HCT116 (cell line): ENCODE measurements at places on chromosomes 7 and 10. TPM values are rescaled to one million over a fixed set of nuclear protein-coding genes. Genes with fewer than 3 reads are reported as not detected.

Gene P4HA1
- total RNA-seq: 49.7 TPM

Gene WEE2
- total RNA-seq: not detected

GRCh38 chr7:104653825-104654401, 325.5 kb downstream of the LHFPL3 start:
- no peak overlapping the region for H3K27ac ChIP-seq
- no peak overlapping the region for H3K4me3 ChIP-seq
- peaks cover 31% of the 10 kb centered on the region; the same call in 1 of the 2 replicates for H3K27me3 ChIP-seq

DNA sequence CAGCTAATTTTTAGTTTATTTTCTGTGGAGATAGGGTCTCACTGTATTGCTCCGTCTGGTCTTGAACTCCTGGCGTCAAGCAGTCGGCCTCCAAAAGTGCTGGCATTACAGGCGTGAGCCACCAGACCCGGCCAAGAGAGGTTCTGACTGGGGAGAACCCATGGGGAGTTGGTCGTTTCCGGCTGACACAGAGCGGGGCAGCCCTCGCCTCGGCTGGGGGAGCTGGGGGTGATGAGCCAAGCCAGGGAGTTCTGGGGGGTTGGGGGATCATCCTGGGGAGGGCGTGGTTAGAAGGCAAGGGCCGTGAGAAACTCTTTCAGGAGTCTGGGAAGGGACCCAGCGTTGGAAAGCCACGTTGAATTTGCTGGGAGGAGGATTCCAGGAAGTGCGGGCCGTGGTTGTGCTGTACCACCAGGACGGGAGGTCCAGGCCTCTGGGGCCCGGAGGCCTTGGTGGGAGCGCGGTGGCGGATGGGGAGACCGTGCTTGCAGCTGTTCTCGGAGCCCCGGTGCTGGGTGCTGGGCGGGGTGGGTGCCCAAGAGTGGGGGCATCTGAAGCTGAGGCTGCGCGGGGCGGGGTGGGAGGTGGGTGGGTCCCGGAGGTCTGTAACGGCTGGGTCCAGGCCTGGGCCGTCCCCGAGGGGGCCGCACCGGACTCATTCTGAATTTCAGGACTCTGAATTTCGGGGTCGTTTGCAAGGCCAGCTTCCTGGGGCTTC, 8.4 kb upstream of the ZNF853 start:
- no peaks in the 10 kb centered on the region for H3K4me1 ChIP-seq
- DNase-seq: no peak
- no peak overlapping the region for H3K27ac ChIP-seq
- peaks cover 14% of the 10 kb centered on the region; the same call in 1 of the 2 replicates for H3K36me3 ChIP-seq
- H3K27me3 ChIP-seq: no peaks in the 10 kb centered on the region

- H3K27me3 ChIP-seq: no peaks in the 10 kb centered on the region
- DNase-seq: no peak
- H3K4me3 ChIP-seq: no peak overlapping the region
- no peaks in the 10 kb centered on the region for H3K36me3 ChIP-seq
Observed at GRCh38 chr10:18886102-18886501, 162.5 kb upstream of the MALRD1 start.
